Left lung (tissue), 14 donors: ENCODE measurements at places on chromosomes 1 and 21. TPM values are rescaled to one million over a fixed set of nuclear protein-coding genes. Genes with fewer than 3 reads are reported as not detected.

GRCh38 chr21:37294679-37295078, 27.5 kb upstream of the VPS26C start:
- H3K27me3 ChIP-seq: no peaks in the 10 kb centered on the region
- H3K4me3 ChIP-seq: no peak overlapping the region
- DNase-seq: no peak

DNA sequence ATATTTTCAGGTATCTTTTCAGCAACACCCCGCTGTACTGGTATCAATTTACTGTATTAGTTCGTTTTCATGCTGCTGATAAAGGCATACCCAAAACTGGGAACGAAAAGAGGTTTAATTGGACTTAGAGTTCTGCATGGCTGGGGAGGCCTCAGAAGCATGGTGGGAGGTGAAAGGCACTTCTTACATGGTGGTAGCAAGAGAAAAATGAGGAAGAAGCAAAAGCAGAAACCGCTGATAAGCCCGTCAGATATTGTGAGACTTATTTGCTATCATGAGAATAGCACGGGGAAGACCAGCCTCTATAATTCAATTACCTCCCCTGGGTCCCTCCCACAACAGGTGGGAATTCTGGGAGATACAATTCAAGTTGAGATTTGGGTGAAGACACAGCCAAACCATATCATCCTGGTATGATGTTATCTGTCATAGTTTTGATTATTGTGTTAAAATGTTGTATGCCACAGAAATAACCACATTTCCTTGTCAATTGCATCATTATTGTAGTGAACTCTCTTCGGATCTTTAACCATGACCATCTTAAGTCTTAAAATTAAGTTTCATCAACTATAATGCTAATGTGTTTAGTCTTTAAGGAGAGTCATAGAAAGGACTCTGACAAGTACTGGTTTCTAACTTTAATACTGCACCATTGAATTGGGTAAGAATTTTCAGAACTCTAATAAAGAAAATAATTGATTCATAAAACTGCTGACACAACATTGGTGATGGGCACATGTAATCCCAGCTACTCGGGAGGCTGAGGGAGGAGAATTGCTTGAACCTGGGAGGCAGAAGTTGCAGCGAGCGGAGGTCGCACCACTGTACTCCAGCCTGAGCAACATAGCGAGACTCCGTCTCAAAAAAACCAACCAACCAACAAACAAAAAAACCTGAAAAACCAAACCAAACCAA, 58.2 kb downstream of the TBX19 start:
- H3K4me1 ChIP-seq: peaks cover 13% of the 10 kb centered on the region
- H3K4me3 ChIP-seq: no peak overlapping the region
- no peak overlapping the region for H3K27ac ChIP-seq
- H3K36me3 ChIP-seq: no peaks in the 10 kb centered on the region
- H3K27me3 ChIP-seq: no peaks in the 10 kb centered on the region

DNA sequence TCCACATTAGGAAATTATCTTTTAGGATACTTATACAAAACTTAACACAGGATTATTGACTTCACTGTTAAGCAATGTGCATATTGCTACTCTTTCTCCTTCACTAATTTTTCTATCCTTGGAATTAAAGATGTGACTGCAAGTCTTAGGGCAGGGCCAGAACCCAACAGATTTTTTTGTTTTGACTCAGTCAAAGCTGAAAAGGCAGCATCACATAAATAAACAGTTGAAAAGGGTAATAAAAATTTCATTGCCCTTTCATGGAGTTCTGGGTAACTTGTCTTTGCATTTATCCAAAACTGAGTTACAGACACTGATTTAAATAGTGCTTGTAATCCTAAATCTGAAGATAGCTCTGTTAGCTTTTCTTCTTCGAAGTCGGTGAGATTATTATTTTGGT, 1.9 kb upstream of the TMEM35B start:
- H3K27me3 ChIP-seq: no peaks in the 10 kb centered on the region
- no peak overlapping the region for H3K4me3 ChIP-seq
- no peak for DNase-seq
- H3K36me3 ChIP-seq: peaks cover 3% of the 10 kb centered on the region

Gene PIGR
- total RNA-seq: 128 TPM

GRCh38 chr1:82778612-82779011, 977.9 kb downstream of the ADGRL2 start:
- no peaks in the 10 kb centered on the region for H3K27me3 ChIP-seq
- no peaks in the 10 kb centered on the region for H3K36me3 ChIP-seq
- H3K4me3 ChIP-seq: no peak overlapping the region
